ENCODE measurements at places on chromosomes 4 and X.

DNA sequence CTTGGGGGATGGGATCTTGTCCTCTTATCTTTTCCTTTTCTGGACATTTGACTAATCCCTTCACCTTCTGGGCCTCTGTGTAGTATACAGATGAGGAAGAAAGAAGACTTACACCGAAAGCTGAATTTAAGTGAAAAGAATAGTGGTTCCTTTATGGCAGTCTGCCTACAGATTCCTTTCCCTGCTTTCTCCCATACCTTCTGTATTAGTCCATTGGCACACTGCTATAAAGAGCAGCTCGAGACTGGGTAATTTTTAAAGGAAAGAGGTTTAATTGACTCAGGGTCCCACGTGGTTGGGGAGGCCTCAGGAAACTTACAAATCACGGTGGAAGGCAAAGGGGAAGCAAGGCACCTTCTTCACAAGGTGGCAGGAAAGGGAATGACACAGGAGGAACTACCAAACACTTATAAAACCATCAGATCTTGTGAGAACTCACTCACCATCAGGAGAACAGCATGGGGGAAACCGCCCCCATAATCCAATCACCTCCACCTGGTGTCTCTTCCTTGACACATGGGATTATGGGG, 34.0 kb upstream of the CD38 start:
- no peak for DNase-seq

DNA sequence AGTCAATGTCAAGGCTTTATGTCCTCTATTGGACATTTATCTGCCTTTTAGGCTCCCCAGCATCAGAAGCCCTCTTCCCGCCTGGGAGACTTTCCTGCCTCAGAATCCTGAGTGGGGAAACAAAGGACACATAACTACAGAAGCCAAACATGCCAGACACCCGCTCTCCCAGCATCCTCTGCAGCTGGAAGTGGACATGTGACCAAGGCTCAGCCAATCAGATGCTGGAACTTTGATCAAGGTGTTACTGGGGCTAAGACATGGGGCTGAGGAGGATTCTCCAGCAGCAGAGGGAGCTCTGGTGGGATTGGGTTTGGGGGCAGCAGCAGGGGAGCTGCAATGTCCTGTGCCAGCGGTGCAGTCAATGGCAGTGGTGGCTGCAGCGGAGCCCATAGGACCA, 19.5 kb downstream of the SLC2A9 start:
- no peak for DNase-seq

DNA sequence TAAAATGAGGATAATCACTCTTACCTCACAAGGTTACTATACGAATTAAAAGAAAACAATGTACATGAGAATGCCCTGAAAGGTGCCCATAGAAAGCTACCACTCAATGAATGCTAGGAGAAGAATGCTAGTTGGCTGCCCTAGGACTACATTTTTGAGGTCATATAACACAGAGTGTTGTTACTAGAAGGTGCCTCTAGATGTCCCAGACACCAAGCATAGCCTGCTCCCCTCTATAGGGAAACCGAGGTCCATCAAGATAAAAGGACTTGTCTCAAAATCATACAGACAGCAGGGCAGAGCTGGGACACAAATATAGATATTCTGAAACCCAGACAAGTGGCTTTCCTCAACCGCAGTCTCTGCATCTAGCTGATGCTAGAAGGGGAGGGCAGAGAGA, 147.0 kb upstream of the ARHGEF9 start:
- DNase-seq = no peak

GRCh38 chrX:130086447-130087206, 23.7 kb downstream of the ELF4 start:
- peak; percentile 55 for DNase-seq

- no peak for DNase-seq
Measured at GRCh38 chr4:41567186-41567585, 29.2 kb downstream of the LIMCH1 start.

DNA sequence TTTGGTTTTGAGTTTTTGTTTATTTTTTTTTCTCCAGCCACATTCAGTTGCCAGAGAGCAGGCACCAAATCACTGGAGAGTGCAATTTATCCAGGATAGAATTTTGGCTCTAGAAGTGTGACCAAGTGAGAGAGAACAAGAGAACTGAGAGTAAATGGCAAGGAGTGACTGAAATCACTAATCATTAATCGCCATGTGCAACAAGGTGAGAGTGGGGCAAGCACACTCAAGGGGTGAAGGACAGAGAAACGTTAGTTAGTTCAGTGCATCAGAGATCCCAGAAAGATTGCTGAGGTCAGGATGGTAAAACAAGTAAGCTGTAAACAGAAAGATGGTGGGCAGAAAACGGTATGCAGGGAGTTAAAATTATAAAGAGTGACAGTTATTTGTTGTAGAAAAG, 17.8 kb upstream of the ASIC5 start:
- DNase-seq = no peak
